ENCODE measurements at places on chromosomes 6 and 20. TPM values are rescaled to one million over a fixed set of nuclear protein-coding genes. Genes with fewer than 3 reads are reported as not detected.

Gene ARMH2
- 1.3 TPM for total RNA-seq

Gene HLA-DRA
- total RNA-seq: 679 TPM

Gene GSTA2
- not detected for total RNA-seq

Gene PSORS1C2
- total RNA-seq: not detected

Gene KCNG1
- total RNA-seq: 0.73 TPM

Gene IYD
- not detected for total RNA-seq

Gene ARFGEF3
- 0.15 TPM for total RNA-seq

Gene TP53TG5
- total RNA-seq: not detected

Gene PPP1R14C
- not detected for total RNA-seq
